Activated CD4-positive, alpha-beta T cell treated with anti-CD3 and anti-CD28 coated beads for 36 hours (primary cell): ENCODE measurements at places on chromosomes 3 and 15. TPM values are rescaled to one million over a fixed set of nuclear protein-coding genes. Genes with fewer than 3 reads are reported as not detected.

FAM3D gene
- total RNA-seq = not detected

LMAN1L gene
- 0.25 TPM for total RNA-seq

FETUB gene
- total RNA-seq = not detected

DLL4 gene
- 0.30 TPM for total RNA-seq

CCR9 gene
- not detected for total RNA-seq

SLC28A2 gene
- total RNA-seq = not detected

SERPINI2 gene
- total RNA-seq = not detected

IQCH gene
- total RNA-seq = 2.1 TPM

ROPN1 gene
- total RNA-seq = not detected

TRIM42 gene
- total RNA-seq = not detected

XYLB gene
- total RNA-seq = 5.0 TPM

ACTRT3 gene
- total RNA-seq = 0.40 TPM

UROC1 gene
- not detected for total RNA-seq

ARL6 gene
- total RNA-seq = 6.9 TPM

PXYLP1 gene
- total RNA-seq = 10.3 TPM

STX19 gene
- not detected for total RNA-seq

HMG20A gene
- total RNA-seq = 59.1 TPM

RBM5 gene
- total RNA-seq = 131 TPM

CMTM8 gene
- 9.3 TPM for total RNA-seq
